ENCODE measurements at places on chromosomes 3 and 15.

GRCh38 chr15:98617328-98617980, 30.9 kb upstream of the IGF1R start:
- DNase-seq: no peak

- no peak for DNase-seq
Observed at GRCh38 chr3:186128158-186128557, 19.3 kb upstream of the ETV5 start.

DNA sequence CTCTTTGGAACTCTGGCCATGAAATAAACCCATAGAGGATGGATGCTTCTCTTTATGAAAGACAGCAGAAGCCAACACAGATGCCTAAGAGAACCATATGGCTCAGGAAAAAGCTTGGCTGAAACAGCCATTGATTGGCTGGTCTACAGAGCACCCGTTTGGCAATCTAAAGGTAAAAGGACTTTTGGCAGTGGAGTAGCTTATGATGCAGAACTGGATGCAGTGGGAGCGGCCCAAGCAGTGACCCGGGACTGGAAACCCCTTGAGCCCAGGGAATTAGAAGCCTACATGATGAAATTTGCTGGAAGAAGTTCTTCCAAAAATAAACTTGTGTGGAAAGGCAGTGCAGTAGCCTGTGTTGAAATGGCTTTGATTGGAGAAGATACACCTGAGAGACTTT, 360.2 kb downstream of the NR2F2 start:
- DNase-seq: no peak

GRCh38 chr15:22780267-22780666, 6.2 kb upstream of the NIPA1 start:
- DNase-seq: no peak

DNA sequence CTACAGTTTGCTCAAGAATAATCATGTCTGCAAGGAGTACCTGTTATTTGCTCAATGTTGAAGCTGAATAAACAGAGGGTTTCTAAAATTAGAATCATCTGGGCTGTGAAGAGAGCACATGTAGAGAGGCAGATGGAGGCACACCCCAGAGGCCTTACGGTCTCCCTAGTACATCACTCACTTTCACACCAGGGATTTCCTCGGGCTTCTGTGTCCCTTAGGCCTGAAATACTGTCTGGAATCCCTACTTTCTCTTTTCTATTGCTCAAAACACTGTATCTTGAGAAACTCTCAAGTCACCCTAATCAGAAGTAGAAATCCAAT, 473.7 kb upstream of the ROBO2 start:
- no peak for DNase-seq

DNA sequence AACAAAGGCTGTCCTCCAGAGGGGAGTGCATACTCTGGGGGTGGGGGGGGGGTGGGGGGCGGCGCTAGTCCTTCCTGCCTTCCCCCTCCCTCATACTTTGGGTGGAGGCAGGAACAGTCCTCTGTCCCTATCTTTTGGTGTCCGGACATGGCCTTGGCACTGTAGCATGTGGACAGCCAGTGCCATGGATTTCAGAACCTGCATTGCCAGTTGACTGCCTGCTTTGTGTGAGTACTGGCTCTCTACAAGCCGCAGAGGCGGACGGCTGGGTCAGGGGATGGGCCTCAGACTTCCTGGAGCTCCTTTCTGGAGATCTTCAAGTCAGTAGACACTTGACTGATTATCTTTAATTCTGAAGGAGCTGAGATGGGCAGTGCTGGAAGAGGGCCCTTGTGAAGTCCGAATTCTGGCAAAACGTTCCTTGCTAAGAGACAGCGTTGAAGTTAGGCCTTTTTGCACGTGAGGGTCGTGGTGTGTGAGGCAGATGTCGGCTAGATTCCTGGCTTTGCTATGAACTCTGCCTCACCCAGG, 2.5 kb downstream of the CLDN11 start:
- DNase-seq: peak; percentile 35

- no peak for DNase-seq
Observed at GRCh38 chr3:195048059-195048905, 222.7 kb downstream of the XXYLT1 start.

DNA sequence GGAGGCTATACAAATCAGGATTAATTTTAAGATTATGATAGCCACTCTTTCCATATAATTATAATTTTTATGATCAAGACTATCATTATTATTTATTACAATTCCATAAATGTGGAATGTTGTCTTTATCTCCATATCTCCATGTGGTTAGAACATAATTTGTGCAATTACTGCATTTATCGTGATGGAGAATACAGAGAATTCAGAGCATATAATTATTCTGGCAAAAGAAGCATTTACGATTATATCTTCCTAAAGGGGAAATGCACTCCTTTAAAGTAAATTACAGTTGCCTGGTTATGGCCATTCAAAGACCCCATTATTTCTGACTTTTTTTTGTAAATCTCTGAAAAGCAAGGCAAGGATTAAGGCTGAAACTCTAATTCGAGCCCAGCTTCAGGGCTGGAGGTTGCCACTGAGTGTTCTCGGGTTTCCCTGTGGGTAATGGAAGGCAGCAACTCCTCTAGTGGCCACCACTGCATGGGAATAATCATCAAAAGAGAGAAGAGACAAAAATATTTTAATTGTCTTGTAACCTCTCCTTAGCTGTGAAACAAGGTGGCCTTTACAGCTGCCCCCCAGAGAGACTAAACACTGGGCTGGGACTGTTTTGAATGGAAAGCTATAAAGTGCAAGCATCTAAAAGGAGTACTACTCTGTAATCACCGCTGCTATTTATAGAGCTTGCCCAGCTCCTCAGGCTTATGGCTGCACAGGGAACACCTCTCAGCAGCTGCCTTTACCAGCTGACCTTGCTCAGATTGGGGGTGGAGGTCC, 59.8 kb upstream of the PRTG start:
- DNase-seq: no peak

GRCh38 chr3:114093596-114093995, 37.1 kb downstream of the QTRT2 start:
- peak; percentile 81 for DNase-seq

DNA sequence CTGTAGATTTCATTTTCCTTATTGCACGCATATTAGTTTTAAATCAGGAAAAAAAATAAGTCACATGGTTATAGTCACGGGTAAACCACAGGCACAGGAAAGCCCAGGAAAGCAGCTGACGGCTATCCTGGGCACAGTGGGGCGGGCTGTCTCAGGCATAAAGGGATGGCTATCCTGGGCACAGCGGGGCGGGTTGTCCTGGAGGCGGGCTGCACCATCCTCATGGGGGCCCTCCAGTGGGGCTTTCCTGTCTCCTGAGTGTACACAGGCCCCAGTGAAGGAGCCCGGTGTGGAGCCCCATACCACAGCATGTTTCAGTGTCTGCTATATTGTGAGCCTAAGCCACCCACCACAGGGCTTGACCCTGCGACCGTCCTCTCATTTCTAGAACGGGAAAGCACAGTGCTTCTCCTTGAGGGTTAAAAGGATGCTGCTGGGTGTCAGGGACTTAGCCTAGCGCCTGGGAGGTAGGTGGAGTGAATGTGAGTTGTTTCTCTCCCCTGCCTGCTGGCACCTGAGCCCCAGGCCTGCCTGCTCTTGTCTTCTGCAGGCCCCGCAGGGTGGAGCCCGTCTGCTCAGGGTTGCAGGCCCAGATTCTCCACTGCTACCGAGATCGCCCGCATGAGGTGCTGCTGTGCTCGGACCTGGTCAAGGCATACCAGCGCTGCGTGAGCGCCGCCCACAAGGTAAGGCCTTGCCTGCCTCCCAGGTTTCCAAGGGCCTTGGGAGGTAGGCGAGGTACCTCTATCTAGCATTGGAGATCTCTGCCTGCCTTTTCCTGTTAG, 25.9 kb upstream of the PLXNA1 start:
- no peak for DNase-seq

- DNase-seq: no peak
Observed at GRCh38 chr3:52361454-52361853, 45.3 kb downstream of the DNAH1 start.

DNA sequence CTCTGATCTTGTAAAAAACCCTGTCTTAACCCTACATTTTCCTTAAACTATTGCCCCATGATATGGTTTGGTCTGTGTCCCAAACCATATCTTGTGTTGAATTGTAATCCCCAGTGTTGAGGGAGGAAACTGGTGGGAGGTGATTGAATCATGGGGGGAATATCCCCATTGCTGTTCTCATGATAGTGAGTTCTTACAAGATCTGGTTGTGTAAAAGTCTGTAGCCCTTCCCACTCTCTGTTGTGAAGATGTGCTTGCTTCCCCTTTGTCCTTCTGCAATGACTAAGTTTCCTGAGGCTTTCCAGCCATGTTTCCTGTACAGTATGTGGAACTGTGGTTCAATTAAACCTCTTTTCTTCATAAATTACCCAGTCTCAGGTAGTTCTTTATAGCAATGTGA, 881.4 kb downstream of the DIPK2A start:
- no peak for DNase-seq

DNA sequence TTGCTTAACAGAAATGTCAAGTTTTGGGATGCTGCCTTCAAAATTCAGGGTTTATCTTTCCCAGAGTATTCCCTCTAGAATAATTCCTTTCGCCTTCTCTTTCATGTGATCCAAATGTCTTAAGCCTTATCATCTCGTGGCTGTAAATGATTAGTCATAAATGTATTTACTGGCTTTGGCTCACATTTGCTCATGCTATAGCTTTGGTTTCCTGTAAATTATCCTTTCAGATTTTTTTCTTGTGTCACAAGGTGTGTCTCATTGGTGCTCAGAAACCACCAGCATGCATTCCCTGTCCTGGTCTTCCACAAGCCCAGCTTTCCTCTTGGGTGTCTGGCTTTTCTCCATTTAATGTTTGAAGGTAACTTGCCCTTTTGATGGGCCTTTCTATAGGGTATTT, 692.7 kb upstream of the ALCAM start:
- no peak for DNase-seq

GRCh38 chr15:74322558-74323180, 44.8 kb downstream of the CYP11A1 start:
- peak; percentile 77 for DNase-seq

- no peak for DNase-seq
Observed at GRCh38 chr3:126554560-126555525, 3.9 kb downstream of the C3orf22 start.

DNA sequence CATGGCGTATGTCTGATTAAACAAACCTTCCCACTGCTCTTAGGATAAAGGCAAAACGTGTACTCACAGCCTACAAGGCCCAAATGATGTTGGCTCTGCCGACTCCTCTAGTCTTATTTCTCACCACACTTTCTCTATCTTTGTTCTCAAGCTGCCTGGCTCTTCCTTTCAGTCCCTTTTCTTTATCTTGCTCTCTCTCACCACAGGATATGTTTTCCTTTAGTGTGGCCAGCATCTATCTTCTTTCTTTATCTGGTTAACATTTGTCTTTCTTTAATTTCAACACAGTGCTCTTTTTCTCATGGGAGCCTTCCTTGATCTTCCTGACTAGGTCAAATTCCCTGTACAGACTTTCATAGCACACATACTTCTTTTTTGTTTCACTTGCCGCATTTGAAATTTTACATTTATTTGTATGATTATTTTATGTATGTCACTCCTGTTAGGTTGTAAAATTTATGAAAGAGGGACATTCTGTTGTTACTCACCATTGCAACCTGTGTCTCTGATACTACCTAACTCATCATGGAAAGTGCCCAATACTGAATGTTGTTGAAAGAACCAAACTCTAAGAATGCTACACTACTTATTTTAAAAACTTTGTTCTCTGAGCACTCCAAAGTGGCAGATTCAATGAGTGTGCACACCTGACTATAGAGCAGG, 328.9 kb upstream of the CBLB start:
- no peak for DNase-seq

- DNase-seq: no peak
Observed at GRCh38 chr3:111238885-111239284, 167.3 kb downstream of the NECTIN3 start.

DNA sequence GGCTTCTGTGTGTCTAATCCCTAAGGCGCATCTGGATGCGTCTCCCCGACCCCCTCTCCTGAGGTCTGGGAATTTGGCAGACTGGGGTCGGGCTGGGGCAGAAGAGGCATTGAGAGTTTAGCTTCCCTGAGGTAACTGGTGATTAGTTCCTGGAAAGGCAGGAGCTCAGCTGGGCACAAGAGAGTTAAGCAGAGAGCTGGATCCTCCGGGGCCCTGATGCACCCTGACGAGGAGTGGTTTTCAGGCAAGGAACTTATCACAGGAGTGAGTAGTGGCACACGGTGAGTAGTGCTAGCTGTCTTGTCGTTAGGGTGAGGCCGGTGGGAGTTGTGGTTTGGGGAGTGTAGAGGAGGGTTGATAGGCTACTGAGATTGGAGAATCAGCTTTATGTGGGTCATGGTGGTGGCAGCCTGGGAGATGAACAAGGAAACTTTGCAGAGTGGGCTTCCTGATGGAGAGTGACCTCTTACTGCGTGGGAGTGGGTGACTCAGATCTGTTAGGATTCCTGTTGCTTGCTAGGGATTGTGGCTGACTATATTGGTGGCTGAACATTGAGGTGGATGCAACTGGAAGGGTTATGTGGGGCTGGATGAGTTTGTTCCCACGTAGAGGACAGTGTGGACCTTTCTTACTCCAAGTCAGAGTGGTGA, 897 bp downstream of the RAD54L2 start:
- peak; percentile 71 for DNase-seq

- DNase-seq: no peak
Observed at GRCh38 chr3:48576647-48577046, 13.1 kb upstream of the UCN2 start.

GRCh38 chr3:106302451-106303221, 433.8 kb upstream of the CBLB start:
- no peak for DNase-seq

GRCh38 chr3:194801461-194802432, 116.1 kb downstream of the FAM43A start:
- DNase-seq: no peak

GRCh38 chr15:90871716-90872485, 3.5 kb downstream of the FURIN start:
- peak; percentile 27 for DNase-seq

GRCh38 chr3:48896936-48897335, 1.7 kb downstream of the SLC25A20 start:
- DNase-seq: no peak

DNA sequence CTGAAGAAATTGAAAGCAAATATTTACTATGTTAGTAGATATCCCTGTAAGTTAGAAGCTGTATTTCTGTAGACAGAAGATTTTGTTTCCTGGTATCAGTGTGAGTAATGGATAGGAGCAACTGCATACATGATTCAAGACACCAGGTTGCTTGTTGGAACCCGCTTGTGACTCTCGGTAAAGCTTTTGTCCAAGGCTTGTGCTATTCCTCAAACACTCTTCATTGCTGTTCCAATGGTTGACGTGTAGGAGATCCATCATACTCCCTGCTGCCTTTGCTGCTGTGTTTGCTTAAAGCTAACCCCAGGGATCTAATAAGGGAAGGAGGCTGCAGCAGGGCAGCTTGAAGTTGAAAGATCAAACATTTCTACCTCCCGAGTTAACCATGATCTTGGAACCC, 160.1 kb downstream of the RSRC1 start:
- DNase-seq: no peak

DNA sequence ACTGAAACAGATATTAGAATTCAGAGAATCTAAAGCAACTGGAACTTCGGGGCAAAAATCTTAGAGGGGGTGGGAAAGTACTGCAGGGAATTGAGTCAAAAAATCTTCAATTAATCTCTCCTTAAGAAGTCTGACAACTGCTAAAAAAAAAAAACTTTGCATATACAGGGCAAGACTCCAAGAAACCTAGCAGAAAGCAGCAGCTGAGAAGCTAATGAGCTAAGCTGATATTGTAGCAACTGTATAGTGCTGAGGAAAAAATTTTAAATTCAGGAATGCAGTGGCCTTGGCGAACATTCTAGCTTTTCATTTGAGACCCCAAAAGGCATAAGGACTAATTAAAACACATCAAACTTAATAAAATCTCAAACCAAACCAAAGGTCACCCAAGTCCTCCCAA, 113.6 kb downstream of the SCAPER start:
- DNase-seq: no peak
